ENCODE measurements at places on chromosomes 13 and 19.

DNA sequence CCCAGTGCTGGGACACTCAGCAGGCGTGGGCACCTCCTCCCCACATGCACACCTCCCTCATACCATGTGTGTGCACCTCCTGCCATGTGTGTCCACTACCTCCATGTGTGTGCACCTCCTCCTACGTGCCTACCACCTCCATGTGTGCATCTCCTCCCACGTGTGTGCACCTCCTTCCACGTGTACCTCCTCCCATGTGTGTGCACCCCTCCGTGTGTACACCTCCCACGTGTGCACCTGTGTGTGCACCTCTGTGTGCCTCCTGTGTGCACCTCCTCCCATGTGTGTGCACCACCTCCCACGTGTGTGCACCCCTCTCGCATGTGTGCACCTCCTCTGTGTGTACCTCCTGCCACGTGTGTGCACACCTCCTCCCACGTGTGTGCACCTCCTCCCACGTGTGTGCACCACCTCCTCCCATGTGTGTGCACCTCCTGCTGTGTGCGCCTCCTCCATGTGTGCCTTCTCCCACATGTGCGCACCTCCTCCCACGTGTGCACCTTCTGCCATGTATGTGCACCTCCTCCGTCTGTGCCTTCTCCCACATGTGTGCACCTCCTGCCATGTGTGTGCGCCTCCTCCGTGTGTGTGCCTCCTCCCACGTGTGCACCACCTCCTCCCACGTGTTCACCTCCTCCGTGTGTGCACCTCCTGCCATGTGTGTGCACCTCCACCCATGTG, 6.1 kb upstream of the C13orf46 start:
- no peak for DNase-seq

- no peak for DNase-seq
These were observed 100.0 kb downstream of the KLF5 start for GRCh38 chr13:73158851-73159250.

DNA sequence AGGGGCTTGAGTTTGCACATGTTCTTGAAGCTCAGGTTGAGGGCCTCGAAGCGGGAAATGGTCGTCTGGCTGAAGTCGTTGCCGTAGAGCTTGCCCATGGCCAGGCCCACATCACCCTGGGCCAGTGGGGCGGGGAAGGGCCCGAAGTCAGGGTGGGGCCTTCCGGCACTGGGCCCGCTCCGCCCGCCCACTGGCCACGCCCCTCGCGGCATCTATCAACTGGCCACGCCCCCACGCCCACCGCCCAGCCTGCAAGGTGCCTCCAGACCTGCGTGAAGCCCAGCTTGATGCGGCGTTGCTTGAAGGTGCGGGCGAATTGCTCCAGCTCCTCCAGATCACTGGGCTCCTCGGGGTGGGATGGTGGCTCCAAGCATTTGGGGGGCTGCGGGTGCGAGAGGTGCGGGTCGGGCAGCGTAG, 19.9 kb downstream of the ZNF574 start:
- DNase-seq: no peak

- DNase-seq: no peak
These were observed 47.9 kb upstream of the MYCBP2 start for GRCh38 chr13:77374786-77375185.

- DNase-seq: peak; percentile 53
These were observed 655 bp upstream of the S1PR5 start for GRCh38 chr19:10517760-10518443.

- DNase-seq: no peak
These were observed 15.1 kb downstream of the NALCN start for GRCh38 chr13:101401196-101401595.

- peak; percentile 86 for DNase-seq
These were observed at the start of the genes COL4A1 and COL4A2 for GRCh38 chr13:110306960-110307766. COL4A1 (minus strand) TSS chr13:110307157; CDS start chr13:110307027, 130 bp downstream. COL4A2 (plus strand) TSS chr13:110307284; CDS start chr13:110307904, 620 bp downstream.

- no peak for DNase-seq
These were observed 2.7 kb downstream of the LPAR6 start for GRCh38 chr13:48410199-48410598.

GRCh38 chr13:59623206-59623915, 540.4 kb downstream of the DIAPH3 start:
- DNase-seq: no peak

- peak; percentile 8 for DNase-seq
These were observed 965.2 kb downstream of the PCDH9 start for GRCh38 chr13:66264971-66265370.

DNA sequence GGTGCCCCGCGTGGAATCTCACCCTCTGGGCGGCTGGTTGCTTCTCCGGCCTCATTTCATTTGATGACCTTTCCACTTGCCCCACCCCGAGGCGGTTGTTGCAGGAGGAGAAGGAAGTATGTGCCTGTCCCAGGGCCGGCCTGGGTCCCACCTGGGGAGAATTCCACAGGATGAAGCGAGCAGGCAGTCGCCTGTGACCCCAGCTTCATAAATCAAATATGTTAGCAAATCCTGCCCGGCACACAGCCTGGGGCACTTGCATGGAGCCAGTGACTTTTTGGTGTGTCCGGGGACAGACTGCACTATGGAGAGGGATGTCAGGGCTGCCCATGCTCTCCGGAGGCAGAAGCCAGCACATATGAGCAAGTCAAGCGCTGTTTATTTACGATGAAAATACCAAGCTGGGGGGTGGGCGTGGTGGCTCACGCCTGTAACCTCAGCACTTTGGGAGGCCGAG, 19.7 kb upstream of the ZBTB7A start:
- DNase-seq: no peak

DNA sequence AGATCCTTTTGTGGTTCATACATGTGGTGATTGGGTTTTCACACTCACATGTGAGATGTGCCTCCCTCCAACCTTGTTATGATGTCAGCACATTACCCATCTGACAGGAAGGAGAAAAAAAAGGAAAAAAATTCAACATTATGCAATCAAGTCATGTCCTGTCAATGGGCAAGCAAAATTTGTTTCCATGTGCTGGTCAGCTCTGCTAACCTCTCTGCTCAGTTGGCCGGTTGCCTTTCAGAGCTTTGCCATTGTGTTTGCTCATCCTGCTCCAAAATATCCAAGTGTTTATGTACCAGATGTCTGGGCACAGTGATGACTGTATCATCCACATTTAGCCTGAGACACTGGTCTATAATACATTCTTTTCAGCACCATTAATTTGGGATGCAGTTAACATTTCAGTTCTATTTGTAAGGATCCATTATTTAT, 27.0 kb upstream of the METTL21C start:
- no peak for DNase-seq

GRCh38 chr13:106362707-106363106, 172.8 kb downstream of the EFNB2 start:
- no peak for DNase-seq

GRCh38 chr13:94351292-94351990, 128.0 kb downstream of the DCT start:
- peak; percentile 77 for DNase-seq

DNA sequence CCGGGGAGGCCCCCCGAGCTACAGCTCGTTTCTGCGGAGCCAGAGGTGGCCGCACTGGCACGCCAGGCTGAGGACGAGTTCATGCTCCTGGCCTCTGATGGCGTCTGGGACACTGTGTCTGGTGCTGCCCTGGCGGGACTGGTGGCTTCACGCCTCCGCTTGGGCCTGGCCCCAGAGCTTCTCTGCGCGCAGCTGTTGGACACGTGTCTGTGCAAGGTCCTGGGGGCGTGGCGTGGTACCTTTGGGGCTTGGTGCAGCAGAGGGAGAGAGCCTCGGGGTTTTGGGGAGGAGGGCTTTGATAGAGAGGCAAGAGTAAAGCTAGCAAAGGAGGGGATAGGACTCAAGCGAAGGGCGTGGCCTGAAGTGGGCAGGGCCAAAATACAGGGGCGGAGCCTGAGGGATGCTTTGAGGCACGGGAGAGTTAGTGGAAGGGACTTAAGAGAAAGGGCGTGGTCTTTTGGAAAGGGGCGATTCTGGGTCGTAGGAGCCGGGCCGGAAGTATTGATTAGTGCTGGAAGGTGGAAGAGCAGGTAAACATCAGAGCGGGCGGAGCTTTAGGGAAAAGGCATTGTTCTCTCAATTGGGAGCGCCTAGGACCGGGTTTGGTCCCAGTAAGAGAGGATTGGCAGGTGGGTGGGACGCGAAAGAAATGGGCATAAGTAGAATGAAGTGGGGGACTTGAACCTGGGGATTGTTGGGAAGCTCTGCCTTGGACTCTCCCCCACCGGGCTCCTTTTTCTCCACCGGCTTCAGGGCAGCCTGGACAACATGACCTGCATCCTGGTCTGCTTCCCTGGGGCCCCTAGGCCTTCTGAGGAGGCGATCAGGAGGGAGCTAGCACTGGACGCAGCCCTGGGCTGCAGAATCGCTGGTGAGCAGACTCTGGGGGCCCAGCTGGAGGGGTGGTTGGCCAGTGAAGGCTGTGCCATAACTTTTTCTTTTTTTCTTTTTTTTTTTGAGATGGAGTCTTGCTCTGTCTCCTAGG, 1.2 kb downstream of the PPM1N start:
- DNase-seq: no peak

GRCh38 chr13:47457626-47458025, 543.4 kb downstream of the SUCLA2 start:
- DNase-seq: no peak

- DNase-seq: peak; percentile 91
These were observed 40.6 kb upstream of the EEF1AKMT1 start for GRCh38 chr13:20814224-20814910.

DNA sequence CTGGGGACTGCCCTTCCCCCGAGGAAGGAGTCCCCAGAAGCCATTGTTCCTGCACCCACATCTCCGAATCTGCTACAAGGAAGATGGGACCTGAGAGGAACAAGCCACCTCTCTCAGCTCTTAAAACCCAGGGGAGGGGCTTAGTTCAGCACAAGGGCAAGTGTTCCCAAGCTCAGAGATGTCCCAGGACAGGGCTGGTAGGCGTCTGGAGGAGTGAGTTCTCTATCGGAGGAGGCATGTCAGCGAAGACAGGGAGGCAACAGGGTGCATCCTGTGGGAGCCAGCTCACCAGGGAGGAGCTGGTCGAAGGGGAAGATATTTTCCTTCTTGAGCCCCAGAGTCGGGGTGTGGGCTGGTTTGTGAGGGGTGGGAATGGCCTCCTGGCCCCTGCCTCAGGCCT, 54.8 kb downstream of the CELF5 start:
- no peak for DNase-seq

DNA sequence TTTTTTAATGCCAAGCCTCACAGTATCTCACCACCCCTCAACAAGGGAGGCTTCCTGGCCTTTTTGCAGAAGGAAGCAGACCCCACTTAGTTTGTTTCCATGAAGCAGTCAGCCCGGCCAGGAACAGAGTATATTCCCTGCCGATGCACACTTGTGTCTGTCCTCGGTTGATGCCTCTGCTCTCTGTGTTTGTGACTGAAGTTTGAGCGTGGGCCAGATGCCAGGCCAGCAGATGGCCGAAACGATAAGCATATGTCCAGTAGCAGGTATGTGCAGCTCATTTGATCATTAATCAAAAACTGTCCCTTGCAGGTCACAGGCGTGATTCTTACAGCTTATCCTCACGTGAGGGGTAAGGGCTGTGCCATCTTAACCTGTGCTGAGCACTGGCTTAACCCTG, 144.0 kb downstream of the IRS2 start:
- no peak for DNase-seq

GRCh38 chr19:49818649-49819370, 721 bp downstream of the MED25 start:
- DNase-seq: peak; percentile 66

DNA sequence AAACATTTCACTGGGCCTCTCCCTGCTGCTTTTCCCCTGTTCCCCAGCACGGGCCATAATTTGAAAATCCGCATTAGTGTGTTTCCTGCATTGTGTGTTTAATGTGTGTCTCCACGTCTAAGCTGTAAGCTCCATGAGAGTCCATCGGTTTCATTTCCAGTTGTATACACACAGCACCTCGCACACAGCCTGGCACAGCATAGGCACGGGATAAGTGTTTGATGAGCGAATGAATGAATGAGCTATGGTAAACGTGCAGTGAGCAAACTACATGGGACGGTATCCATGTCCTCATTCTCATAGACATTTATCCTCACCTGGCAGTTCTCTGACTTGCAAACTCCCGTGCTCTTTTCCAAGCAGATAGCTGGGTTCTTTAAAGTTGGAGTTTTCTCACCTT, 106.1 kb downstream of the RAB20 start:
- no peak for DNase-seq

- DNase-seq: no peak
These were observed 61.2 kb downstream of the KLF2 start for GRCh38 chr19:16385821-16386220.

- DNase-seq: peak; percentile 81
These were observed 10.5 kb upstream of the NTN5 start for GRCh38 chr19:48683349-48683748.

DNA sequence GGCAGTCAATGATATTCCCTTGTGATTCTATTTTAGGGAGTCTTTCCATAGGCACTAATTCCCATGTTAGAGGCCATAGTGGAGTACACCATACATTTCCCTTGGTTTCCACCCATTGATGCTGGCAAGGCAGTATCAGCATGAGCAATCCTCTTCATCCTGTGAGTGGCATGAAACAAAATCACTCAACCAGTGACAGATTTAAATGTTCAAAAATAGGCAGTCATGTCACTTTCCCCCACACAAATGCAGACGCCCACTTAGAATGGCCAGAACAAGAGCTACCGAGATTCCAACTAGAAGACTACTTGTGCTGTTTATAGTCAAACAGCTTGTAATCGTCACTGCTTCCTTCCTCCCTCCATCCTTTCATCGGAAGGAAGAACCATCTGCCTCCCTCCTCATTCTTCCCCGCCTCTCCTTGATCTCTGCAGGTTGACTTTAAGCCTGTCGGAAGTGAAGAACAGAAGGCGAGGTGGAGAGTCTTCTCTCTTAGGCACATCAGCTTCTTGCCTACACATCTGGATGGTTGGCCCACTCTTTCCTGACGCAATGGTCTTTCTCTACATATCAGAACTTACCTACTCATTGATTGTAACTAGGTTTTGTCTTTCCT, 22.6 kb downstream of the RASL11A start:
- DNase-seq: no peak

DNA sequence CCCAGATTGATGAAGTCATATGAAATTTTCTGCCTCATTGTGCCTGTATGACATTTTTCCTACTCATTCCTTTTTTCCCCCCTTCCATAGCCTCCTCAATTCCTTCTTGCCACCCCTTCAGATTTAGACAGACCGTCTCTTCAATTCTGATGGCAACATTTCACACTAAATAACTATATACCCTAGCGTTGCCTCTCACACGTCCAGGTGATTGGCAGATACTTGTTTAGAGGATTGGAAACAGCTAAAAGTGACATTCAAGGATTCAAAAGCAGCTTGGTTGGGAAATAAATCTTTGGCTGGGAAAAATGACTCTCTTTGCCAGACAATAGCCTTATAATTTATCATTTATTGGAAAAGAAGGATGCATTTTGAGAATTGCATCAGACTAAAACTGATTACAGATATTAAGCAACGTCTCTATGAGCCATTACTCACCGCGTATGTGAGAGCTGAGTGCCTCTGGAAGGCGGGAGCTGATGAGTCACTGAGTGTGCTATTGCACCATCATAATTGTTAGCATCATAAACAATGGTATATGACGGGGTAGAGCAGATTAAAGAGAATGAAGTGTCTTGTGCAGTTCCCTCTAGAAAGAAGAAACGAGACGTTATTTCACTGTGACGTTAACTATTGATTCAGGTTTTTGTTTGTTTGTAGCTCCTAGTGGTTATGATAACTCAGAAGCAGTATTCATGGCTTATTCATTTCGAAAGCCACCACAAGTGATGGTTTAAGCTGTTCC, 61.1 kb upstream of the FAM216B start:
- peak; percentile 79 for DNase-seq

- no peak for DNase-seq
These were observed 75.9 kb downstream of the STK24 start for GRCh38 chr13:98500963-98501421.
